CD4-positive, alpha-beta T cell (primary cell): ENCODE measurements at places on chromosomes 5 and 9.
A peak's percentile ranks its signal among the peaks of the same experiment; 100 is the strongest.

- no peak for DNase-seq
These were observed 126.6 kb downstream of the BARX1 start for GRCh38 chr9:93828331-93829097.

DNA sequence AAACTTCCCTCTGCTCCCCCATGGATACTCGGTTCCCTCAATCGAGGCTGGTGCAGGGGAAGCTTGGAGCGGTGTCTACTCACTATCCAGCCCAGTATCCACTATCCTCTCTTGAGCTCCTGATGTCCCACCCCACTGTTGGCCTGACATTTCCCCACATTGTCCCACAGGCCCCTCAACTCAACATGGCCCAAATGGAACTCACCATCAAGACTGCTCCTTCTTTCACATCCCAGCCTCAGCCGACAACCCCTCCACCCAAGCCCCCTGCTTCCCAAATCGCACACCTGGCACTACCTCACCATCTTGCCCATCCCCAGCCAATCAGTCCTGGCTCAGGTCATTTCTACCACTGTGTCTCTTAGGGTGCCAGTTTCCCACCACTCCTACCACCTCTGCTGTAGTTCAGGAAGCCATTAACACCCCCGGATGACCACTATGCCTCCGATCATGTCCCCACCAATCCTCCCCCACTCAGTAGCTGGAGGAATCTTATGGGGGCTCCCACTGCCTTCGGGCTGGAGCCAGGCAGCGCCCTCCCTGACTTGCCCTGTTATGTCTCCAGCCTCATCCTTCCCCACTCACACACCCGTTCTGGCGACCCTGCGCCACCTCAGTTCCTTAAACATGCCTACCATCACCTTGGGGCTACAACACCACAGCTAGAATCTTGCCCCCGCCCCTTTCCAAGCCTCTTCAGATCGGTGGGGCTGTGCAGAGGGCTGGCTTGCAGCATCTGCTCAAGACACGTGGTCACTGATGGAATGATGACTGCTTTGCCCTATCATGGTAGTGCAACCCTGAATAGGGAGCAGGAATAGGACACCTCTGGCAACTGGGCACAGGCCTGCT lies 273.6 kb downstream of the FSTL4 start:
- no peak for DNase-seq

- peak; percentile 28 for DNase-seq
These were observed 114.6 kb downstream of the FAM170A start for GRCh38 chr5:119743927-119744326.

DNA sequence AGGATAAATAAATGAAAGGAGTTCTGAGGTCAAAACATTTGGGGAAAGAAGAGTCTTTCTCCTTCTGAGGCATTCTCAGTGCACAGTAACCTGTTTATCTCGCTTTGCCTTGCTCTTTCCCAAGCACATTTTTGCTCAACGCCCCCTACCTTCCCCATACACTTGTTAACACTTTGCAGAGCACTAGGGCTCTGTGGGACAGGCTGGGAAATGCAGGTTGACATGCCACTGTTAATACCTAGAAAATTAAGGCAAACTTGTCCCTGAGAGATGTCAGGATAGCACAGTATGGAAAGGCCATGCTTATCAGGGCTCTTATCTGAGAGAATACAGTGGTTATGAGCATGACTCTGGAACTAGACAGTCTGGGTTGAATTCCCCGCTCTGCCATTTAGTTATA lies 152.0 kb downstream of the DOCK8 start:
- DNase-seq: no peak

GRCh38 chr9:69877852-69878514 lies 57.4 kb downstream of the CFAP95 start:
- DNase-seq: no peak

- no peak for DNase-seq
These were observed 176.7 kb downstream of the MED10 start for GRCh38 chr5:6201631-6202030.

DNA sequence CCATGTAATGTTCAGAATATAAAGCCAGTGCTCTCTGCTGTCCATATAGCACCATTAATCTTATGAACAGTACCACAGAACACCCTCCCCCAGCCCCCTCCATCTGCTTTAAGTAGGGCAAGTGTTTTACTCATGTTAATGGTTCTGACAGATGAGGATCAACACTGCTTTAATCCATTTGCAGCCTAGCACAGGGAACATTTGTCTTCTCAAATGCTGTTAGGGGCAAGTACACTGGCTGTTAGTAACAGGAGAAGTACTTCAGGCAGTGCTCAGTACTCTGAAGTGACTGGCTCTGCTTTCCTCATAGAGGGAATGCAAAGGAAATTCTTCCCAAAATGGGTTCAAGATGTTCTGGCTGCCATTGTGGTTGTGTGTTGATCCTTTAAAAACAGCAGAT lies 202.6 kb downstream of the DCP2 start:
- DNase-seq: no peak

DNA sequence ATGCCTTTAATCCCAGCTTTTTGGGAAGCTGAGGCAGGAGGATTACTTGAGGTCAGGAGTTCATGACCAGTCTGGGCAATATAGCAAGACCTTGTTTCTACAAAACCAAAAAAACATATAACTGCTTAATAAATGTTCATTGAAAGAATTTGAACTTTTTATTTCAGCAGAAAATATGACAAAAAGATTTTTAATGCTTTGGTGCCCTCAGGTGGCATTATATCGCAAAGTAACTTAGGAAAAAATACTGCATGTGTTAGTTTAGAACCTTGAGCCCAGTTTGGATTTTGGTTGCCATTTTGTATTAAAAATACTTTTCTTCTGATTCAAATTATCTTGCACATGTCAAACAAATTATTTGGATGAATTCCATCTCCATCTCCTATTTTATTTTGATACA lies 103.2 kb downstream of the GPBP1 start:
- DNase-seq: no peak

- DNase-seq: no peak
These were observed 1.5 kb downstream of the EGFL7 start for GRCh38 chr9:136664000-136664915.

DNA sequence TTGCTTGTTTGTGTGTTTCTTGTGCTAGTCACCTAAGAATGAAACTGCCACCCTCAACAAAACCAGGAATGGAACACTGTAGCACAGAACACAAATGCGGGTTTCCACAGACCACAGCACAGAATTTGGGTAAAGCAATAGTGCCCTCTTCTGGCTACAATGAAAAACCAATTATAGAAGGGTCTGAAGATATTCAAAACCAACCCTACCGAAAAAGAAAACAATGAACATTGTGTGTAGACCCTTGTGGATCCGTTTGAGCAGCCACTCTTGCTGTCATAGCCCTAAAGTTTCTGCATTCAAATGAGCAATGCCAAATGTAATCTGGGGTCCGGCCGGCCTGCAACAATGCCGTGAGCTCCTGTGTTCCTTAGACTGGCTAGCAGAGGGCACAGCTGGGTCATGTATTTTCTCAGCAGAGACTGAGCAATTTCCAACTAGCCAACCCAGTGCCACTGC lies 8.3 kb upstream of the ENC1 start:
- no peak for DNase-seq

- DNase-seq: no peak
These were observed 5.7 kb downstream of the PCDHB4 start for GRCh38 chr5:141127305-141127704.

DNA sequence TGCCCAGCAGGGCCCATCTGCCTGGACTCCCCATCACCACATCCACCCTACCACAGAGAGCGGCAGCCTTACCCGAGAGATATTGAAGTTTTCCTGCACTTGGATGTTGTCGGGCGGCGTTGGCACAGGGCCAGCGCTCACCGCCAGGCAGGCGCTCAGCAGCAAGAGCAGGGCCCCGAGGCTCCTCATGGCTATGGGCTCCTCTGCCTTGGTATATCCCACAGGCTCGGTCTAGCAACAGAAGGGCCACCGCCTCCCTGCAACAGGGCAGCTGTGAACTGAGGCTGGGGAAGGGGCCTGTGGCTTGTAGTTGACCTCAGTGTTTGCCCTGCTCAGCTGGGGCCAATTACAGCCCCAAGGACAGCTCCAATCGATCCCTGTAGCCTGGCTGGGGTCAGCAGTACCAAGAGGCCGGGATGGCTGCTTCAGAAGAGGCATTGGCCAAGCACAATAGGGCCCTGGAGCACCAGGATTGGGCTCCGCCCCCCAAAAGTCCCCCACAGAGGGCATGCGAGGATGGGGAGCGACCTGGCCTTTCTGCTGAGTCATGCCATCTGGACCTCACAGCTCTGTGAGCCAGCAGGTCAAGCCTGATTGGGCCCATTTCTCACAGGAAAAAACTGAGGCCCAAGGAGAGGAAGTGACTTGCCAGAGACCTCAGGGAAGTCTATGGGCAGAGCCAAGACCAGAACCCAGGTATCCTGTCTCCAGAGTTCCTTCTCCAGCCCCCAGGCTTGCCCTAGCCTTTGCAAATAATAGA lies at the start of gene AMBP:
TSS of gene AMBP (minus strand) at position 280 of the 760 bp plus-strand sequence. CDS start at position 189, 91 bp downstream.
- DNase-seq: no peak

DNA sequence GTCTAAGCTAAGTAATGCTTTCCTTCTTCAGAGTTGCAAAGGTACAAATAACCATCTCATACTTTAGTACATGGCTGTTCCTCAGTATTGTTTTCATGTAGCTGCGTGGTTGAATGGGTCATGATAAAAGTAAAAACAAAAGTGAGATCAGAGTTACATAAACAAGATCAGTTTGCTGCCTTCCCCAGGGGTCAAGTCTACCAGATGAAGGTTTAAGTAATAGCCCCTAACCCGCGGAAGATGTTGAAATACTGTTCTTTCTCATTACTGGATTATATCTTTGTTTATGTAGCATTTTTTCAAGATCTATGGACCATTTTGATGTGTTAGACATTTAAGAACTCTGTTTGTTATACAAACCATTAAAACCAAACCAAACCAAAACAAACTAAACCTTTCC lies 34.1 kb upstream of the ARRDC3 start:
- DNase-seq: no peak

- DNase-seq: no peak
These were observed 82.7 kb upstream of the TAF11L2 start for GRCh38 chr5:17415321-17415758.

DNA sequence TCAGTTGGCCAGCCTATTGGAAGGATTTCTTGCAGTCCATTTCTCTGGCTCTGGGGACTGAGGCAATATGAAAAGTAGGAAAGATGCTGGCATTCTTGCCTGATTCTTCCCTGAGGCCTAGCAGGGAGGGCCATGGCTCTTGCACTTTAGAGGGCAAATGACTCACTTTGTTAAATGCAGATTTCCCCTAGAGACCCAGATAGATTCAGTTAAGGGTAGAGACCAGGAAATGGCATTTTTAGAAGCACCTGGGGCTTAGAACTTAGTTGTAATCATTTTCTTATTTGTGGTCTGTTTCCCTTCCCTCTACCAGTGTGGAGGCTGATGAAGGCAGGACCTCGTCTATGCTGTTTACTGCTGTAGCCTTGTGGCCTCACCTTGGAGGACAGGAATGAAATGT lies 112.8 kb upstream of the NR3C1 start:
- no peak for DNase-seq

DNA sequence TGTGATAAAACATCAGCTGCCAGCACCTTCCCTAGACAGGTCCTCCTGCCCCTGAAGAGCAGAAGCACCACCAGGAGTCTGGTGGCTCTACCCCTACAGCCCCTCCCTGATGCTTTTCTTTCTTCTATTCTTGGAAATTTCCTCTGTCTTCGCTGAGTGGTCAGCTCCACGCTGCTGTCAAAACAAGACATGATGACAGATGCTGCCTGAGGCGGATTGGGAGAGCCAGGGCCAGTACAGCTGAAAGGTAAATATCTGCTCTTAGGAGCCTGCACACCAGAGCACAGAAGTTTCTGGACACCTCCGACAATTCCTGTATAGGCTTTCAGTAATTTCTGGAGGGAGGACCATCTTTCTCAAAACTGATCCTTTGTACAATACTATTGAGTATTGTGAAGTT lies 4.7 kb upstream of the OR1Q1 start:
- no peak for DNase-seq

DNA sequence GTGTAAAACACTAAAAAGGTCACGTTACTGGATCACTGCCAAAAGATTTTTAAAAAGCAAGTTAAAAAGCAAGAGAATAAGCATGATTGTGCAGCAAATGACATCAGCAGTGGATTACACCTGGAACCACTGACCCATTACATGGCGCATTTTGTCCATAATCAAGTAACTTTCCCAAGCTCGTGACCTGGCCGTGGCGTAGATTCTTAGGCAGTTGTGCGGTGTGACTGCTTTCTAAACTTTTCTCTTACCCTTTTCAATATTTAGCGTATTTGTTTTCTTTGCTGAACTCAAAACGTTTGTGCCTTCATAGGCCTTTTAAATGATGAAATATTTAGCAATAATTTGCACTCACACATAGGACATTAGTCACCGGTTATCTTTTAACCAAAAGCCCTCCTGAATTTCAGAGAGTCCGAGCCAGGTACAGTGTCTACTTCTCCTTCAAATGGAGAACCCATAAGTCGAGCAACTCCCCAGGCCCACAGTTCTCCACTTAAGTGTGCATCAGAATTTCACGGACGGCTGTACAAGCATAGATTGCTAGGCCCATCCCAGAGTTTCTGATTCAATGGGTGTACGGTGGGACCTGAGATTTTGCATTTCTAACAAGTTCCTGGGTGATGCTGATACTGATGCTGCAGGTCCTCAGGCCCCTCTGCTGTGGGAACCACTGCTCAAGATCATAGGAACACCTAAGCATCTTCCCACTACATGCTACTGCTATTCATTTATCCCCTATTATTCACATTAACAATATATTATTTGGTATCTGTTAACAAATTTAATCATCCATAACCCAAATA lies 144.4 kb downstream of the GLIS3 start:
- no peak for DNase-seq

GRCh38 chr5:169651526-169651925 lies 14.5 kb downstream of the DOCK2 start:
- DNase-seq: no peak

DNA sequence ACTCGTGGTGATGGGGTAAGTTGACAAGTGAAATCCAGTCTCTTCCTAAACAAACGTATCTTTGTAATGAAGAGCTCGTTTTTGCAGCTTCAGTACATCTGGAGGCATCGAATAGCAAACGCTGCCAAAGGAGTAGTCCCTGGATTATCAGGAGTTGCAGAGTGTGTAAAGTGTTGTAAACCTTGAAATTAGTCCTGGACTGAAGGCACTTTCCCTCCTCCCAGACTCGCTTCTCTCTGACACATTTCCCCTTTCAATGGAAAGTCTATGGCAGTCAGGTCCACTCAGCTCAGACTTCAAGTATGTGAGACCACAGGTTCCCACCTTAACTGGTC lies 1.5 kb upstream of the PBX3 start:
- DNase-seq: no peak

GRCh38 chr5:173396311-173396993 lies 68.2 kb upstream of the STC2 start:
- no peak for DNase-seq

DNA sequence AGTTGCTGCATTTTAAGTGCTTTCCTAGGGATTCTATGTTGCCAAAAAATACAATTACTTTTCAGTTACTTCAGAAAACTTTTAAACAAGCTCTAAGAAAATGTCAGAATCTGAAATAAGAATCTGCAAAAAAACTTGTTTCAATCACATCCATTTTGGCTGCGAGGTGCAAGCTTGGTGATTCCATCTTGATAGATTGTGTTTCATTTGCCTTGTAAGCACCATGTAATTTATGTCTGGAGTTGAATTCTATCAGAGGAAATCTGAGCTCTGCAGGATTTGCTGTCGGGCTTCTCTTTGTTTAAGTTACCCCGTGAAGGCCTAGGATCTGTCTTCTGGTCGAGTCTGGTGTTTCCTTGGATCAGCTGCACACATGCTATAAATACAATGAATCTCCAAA lies 40.4 kb upstream of the MAN2A1 start:
- no peak for DNase-seq
